Muscle of arm (tissue), 14 donors: ENCODE measurements at places on chromosomes 3 and 15. TPM values are rescaled to one million over a fixed set of nuclear protein-coding genes. Genes with fewer than 3 reads are reported as not detected.

IL17RB gene
- polyA plus RNA-seq: 4.4 TPM

TRPC1 gene
- 8.1 TPM for polyA plus RNA-seq

DNA sequence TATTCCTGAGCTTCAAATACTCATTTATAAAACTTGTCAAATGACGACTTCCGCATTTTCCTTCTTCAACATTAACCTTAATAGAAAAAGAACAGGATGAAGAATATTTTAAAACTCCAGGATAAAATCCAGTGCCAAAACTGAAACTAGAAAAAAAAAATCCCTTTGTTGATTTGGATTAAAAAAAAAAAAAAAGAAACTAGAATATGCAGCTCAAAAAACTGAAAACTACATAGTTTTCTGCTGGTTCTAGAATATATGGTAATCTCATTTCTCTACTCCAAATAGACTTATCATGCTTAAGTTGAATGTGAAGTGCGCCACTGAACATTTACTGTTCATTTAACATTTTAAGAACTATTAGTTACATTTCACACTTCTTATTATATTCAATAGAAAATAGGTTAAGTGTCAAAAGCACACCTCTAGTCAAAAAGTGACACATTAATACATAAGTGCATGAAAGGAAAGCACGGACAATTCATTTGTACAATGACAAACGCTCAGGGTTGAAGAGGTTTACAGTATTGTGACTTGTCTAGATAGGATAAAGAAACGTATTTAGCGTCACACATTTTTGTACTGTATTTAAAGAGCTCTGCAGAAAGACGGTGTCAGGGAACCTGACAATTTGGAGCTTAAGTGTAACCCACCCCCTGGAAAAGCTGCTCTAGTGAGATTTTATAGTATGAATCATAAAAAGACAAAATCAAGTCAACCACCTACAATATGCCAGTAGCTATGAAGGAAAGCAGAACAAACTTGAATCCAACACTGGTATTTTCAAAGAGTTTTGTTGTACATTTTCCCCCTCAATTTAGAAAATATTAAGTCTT is 5.8 kb downstream of the TRA2B start:
- no peak for DNase-seq

DNA sequence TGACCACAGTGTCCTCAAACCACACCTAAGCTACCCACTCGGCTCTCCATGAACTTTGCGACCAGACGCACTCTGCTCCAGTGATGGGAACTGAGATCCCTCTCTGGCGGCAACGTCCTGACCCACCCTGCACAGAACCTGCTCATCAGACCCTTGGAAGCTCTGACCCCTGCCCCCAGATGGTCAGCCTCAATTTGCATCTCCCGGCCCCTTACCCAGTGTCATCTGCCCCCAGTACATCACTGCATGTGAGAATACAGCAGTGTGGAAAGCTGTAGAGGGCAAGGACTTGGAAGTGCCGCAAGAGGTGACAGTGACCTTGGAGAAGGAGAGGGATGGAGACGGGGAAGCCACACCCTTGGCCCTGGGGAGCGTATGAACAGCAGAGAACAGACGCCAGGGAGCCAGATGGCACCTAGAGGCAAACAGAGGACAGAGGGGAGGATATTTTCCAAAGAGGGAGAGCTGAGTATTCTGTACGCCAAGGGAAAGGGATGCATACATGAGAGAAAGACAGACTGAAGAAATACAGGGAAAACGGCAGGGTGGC is 192.0 kb downstream of the XXYLT1 start:
- no peak for DNase-seq

DNA sequence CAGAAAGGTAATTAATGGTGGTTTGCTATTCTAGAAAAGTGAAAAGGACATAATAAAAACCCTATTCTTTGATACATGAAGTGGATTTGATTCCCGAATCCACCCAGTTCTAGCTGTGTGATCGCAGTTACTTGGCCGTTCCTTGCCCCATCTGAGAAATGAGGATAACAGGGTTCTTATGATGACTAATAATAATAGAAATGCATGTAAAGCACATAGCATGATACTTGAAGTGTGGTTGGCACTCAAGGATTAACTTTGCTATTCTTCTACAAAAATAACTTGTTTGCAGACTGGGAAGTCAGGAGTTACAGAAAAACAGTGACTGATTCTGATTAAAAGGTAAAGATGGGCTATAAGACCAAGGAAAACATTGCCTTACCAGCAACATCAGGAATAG is 26.8 kb downstream of the PARL start:
- DNase-seq: no peak

PLCB2 gene
- 19.5 TPM for polyA plus RNA-seq

GRCh38 chr15:36605604-36606263 is 26.3 kb downstream of the CDIN1 start:
- no peak for DNase-seq

KLHL24 gene
- polyA plus RNA-seq: 26.3 TPM

DNA sequence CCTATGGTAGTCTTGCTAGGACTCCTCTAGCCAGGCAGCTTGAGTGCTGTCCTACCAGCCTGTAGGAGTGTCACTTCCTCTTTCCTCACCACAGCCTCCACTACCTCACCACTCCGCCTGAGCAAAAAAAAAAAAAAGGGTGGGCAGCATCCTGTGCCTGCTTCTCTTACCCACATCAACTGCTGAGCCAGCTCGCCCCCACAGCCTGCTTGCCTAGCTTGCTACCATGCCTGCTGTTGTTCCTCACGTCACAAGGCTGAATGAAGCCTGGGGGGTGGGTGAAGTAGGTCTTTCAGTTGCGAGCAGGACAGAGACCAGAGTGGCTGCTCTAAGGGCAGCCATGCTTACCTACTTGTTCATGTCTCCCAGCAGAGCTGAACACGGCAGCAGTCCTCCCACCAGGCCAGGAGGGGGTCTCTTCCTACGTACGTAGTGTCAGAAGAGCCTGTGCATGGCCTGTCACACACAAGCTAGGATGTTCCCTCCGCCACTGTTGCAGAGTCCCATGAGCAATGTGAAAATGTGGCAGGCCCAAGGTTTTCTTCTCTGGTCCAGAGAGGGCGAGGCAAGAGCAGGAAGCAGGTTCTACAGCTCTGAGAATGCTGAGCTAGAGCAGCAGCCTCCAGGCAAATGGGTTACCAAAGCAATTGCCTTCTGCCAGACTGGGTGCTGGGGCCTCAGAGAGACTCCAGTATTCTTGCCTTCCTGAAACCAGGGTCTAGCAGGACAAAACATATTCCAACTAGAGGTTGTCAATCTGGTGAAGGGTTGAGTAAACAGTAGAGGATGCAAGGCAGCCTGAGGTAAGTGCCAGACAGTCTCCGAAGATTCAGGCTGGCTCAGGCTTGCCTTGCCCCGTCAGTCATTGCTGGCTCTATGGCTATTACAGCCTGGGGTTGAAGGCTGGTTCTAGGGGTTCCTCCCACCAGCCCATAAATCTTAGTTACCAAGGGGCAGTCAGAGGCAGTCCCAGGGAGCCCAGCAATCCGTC is 8.1 kb downstream of the PPM1M start:
- DNase-seq: no peak
